NCI-H1930 (cell line): ENCODE measurements at places on chromosomes 6 and 20.

GRCh38 chr20:44600758-44601201 is 18.4 kb downstream of the PKIG start:
- no peak for DNase-seq

- no peak for DNase-seq
Measured at GRCh38 chr6:116465246-116465645, 4.1 kb downstream of the CALHM6 start.

- DNase-seq: no peak
Measured at GRCh38 chr6:75415804-75416203, 77.8 kb downstream of the FILIP1 start.

DNA sequence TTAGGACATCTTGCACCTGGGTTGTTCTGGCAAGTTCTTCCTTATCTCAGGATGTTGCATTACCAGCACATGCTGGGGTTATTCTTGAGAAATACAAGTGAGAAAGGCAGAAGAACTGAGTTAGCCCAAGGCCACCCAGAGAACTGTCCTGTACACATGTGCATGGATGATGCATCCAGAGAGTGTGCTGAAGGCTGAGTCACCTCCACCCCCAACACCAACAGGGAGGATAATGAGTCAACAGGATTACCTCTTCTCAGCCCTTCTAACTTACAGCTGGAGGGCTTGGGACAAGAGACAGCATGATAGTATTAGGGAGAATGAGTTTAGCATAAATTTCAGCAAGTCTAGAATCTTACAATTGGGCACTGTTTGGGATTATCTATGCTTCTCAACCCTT is 8.5 kb downstream of the SCGN start:
- no peak for DNase-seq

DNA sequence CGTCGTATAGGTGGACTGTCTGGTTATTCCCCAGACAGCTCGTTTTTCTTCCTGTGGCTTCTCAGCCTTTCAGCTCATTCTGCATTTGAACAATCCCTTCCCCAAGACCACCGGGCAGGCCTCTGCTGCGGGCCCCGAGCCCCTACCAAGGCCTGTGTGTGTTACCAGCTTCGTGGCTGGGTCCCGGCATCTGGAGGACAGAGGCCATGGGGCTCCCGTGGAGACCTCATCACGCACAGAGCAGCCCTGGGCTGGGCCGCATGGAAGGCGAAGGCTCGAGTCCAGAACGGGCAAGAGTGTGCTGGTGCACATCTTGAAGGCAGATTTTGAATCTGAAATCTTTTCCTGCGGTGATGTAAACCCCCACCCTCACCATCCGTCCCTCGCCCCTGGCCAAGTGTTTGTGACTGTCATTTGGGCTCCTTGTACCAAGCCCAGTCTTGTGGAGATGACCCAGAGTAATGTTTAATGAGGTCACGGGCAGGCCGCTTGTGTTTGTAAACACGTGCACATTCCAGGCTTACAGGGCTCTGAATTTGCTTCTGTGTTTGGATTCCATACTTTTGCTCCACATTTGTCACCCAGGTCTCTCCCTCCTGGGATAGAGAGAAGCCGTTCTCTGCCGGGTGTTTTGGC is 119.6 kb downstream of the CDH4 start:
- DNase-seq: no peak
